ENCODE measurements at places on chromosomes 2 and 18.

DNA sequence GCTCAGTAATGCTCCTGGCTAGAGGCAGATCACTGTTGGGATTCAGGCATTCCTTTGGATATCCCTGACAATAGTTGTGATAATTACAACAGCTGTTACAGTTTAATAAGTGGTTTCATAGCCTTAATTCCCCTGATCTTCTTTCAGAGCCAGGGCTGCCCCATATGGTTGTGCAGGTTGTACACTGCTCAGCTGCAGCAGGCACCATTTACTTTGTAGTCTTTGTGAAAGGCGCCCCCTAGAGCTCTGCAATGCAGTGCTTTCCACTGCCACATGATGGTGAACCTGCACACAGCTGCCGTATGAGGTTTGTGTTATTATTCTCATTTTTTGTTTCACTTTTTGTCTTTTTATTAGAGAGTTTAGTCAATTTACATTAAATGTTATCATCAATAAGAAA is 239.1 kb downstream of the KCNS3 start:
- no peak for DNase-seq

- DNase-seq, result no peak
These were observed 45.6 kb upstream of the ITGB6 start for GRCh38 chr2:160245614-160246155.

DNA sequence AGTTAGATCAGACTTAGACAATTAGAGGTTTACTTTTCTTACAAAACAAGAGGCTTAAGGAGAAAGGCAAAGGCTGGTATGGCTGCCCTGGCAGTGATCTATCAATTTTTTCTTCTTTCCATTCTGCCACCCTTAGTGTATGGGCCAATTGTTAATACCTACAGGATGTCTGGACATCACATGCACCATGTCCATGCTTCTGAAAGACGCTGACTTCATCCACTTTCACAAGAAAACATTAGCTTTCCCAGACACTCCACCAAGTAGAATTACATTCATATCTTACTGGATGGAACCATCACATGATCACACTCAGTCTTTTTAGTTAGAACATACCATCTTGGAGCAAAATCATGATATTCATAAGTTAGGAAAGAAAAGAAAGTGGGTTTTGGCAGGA is 120.9 kb downstream of the ARHGAP28 start:
- no peak for DNase-seq

GRCh38 chr2:96320728-96321622 is 4.1 kb upstream of the ITPRIPL1 start:
- DNase-seq, result no peak

- DNase-seq, result no peak
These were observed 14.5 kb downstream of the NAB1 start for GRCh38 chr2:190663348-190663747.

GRCh38 chr2:46700435-46700834 is 215.2 kb downstream of the MCFD2 start:
- DNase-seq, result no peak

DNA sequence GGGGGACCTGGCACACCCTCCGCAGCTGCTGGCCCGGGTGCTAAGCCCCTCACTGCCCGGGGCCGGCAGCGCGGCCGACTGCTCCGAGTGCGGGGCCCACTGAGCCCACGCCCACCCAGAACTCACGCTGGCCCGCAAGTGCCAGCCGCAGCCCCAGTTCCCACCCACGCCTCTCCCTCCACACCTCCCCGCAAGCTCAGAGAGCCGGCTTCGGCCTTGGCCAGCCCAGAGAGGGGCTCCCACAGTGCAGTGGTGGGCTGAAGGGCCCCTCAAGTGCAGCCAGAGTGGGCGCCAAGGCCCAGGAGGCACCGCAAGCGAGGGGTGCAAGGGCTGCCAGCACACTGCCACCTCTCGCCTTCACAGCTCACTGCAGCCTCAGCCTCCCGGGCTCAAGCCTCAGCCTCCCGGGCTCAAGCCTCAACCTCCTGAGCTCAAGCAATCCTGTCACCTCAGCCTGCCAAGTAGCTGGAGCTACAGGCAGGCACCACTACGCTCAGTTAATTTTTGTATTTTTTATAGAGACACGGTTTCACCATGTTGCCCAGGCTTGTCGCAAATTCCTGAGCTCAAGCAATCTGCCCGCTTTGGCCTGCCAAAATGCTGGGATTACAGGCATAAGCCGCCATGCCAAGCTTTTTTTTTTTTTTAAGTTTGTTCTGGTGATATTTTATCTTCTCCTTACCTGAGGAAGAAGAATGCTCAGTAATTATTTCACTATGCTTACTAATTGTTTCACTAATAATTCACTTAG is 71.7 kb upstream of the CDCA7 start:
- no peak for DNase-seq

DNA sequence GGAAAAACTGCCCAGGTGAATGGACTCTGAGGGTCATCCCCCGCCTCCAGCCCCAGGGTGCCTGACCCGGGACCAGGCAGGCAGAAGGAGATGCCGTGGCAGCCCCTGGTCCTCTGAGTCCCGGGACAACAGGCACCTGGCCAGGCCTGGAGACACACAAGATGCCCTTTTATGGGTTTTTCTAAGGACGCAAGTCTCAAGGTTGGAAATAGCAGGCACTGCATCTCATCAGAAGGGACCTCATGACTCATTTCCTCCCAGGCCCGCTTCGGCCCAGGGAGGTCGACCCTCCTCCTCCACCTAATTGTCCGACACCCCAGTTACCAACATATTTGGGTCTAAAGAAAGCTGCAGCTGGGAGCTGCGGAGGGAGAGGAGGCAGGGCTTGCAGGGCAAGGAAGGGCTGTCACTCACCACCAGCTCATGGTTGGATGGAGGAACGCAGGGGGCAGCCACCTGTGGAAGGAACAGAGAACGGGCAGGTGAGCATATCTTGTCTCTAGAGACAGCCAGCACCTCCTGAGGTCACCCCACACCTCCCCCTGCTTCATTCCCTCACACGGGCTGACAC is 82.9 kb downstream of the TNS1 start:
- DNase-seq, result peak; percentile 61

GRCh38 chr18:59704146-59704545 is 6.9 kb upstream of the CCBE1 start:
- DNase-seq, result no peak

GRCh38 chr2:66322506-66323260 is 112.2 kb upstream of the MEIS1 start:
- DNase-seq, result no peak

DNA sequence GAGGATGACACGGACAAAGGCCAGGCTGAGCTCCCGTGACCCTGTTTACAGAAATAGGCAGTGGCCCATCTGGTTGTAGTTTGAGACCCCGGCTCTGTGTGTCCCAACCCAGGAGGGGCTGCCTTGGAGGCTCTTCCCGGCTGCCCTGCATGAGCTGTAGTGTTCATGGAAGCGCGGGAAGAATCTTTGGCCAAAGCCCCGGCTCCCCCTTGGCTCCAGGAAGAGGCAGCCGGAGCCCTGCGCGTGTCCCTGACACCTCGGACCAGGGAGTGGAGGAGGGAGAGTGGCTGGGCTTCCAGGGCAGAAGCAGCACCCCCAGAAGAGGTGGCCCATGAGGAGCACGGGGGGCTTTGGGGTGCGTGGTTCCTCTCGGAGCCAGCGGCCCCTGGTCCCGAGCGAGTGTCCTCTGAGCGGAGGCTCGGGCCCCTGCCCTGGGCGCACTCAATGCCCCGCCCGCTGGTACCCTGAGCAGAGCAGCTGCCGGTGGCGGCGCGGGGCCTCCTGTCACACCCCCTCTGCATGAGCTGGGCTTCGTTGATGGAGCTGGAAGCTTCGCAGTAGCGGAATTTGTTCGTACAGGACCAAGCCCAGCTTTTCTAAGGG is 21.7 kb downstream of the GPR35 start:
- no peak for DNase-seq

DNA sequence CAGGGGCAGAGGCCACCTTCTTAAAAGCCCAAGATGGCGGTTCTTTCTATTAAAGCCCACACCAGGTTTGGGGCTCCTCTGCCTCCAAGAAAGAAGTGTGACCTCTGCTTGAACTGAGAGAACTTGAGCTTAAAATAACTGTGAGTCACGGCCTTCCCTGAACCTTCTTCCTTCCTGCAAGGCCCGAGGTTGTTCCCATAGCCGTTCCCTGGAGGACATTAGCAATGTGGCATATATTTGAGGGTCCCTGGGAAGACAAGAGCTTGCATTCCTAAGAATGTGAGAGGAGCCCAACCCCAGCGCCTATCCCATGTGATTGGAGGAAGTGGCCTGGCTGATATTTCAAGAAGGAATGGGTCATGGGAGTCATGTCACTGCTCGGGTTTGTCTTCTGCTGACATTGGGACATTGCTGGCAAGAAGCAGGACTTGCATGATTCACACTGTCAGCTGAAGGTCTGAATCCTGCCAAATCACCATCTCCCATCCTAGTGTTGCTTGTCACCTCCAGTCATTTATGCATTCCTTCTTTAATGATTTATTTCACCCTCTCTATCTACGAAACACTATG is 168.1 kb downstream of the TRIB2 start:
- no peak for DNase-seq

- no peak for DNase-seq
These were observed 129.8 kb upstream of the FSIP2 start for GRCh38 chr2:185608799-185609198.

GRCh38 chr2:65722028-65722778 is 289.8 kb upstream of the SPRED2 start:
- DNase-seq, result no peak

- DNase-seq, result no peak
These were observed 138.1 kb downstream of the SEPTIN10 start for GRCh38 chr2:109475531-109476210.

DNA sequence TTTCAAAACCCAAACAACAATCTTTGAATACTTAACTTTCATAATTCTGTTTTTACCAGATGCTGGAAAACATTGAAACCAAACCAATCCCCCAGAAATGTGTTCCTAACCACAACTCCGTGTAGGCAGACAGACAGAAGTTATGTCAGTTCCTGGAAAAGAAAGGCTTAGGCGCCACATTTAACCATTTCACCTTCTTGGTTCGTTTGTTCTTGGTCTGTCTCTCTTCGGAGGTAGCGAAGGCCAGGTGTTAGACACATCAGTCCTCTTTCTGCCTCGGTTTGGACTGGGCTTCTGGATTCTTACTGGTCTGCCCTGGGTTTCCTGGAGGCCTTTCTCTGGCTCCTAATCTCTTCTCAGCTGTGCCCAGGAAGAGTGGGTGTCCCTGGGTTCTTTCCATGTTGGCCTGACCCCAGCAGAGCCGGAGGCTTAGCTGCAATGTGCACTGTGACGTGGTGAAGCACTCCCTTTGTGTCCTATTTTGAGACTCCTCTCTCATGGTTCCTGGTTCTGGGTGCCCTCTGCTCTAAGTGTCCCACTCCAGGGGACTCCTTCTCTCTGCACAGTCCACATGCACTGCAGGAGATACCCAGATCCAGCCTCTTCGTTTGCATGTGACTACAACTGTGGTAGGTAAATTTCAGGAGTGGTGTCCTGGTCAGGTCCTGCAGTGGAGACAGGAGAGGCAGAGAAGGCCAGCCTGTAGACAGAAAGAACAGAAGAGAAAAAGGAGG is 23.1 kb upstream of the RAB31 start:
- no peak for DNase-seq

DNA sequence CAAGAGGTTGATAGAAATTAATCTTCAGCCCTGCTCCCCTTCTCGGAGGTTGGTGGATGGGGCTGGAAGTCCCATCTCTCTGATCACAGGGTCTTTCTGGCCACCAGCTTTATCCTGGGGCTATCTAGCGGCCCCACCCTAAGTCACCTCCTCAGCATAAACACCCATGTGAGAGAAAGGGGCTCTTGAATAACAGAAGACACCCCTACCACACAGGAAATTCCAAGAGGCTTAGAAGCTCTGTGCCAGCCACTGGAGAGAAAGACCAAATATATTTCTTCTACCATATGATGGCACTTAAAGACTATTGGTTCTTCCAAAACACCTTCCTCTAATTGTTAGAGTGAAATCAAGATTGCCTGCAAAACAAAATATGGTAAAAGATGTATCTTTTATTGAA is 219.7 kb downstream of the VAPA start:
- DNase-seq, result no peak

- DNase-seq, result no peak
These were observed 77.9 kb downstream of the NRP2 start for GRCh38 chr2:205760157-205760556.

DNA sequence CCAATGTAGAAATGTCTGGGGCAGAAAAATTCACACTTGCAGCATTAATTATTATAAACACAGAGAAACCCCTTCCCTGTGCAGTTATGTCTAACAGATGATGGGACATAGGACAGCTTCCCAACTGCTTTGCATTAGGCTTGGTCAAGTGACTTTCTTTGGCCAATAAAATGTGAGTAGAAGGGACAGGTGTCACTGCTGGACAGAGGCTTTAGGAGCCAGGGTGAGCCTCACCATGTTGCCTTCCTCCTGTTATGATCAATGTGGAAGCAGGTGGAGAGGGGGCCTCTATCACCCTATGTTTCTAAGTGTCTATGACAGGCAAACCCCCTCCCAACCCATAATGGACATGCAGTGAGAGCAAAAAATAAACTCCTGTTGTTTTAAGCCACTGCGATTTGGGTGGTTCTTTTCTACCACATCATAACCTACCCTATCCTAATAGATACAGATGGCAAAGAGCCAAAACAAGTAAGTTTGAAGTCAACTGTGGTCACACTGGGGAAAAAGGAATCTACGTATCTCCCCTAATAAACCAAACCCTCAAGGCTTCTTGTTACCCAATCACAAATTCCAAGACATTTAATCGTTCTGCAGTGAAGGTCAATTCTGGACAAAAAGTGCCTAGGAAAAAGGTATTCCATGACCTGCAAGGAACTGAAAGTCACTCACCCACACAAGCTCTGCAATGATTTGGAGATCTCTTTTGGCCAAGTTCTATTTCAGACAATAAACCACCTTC is 28.6 kb upstream of the POU3F3 start:
- no peak for DNase-seq

DNA sequence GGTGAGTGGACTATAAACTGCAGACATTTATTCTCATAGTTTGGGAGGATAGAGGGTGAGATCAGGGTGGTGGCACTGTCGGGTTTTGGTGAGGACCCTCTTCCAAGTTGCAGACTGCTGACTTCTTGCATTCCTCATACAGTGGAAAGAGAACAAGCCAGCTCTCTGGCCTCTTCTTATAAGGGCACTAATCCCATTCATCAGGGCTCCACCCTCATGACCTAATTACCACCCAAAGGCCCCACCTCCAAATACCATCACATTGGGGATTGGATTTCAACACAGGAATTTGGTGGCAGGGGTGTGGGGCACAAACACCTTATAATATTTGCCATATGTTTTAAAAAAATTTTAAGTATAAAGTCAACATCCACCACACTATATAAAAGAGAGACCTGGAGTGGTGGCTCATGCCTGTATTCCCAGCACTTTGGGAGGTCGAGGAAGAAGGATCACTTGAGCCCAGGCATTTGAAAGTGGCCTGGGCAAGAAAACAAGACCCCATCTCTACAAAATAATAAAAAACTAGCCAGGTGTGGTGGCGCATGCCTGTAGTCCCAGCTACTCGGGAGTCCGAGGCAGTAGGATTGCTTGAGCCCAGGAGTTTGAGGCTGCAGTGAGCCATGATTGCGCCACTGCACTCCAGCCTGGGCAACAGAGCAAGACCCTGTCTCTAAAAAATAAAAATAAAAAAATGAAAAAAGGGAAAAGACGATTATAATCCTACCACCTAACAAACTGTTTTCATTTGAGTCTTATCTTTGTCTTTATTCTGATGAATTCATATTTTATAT is 44.0 kb downstream of the TCF7L1 start:
- no peak for DNase-seq

Measured in AG04450 (cell line).